Type B pancreatic cell (in vitro differentiated cells): ENCODE measurements at places on chromosomes 5 and 9.

GRCh38 chr5:13403351-13403750, 541.1 kb downstream of the DNAH5 start:
- no peak overlapping the region for H3K27ac ChIP-seq
- H3K27me3 ChIP-seq, result no peaks in the 10 kb centered on the region
- no peaks in the 10 kb centered on the region for H3K36me3 ChIP-seq
- no peak overlapping the region for H3K4me3 ChIP-seq

GRCh38 chr9:71891557-71892189, 19.3 kb downstream of the ABHD17B start:
- DNase-seq, result no peak
- H3K36me3 ChIP-seq, result peaks cover 10% of the 10 kb centered on the region
- no peaks in the 10 kb centered on the region for H3K27me3 ChIP-seq
- H3K4me3 ChIP-seq, result no peak overlapping the region

GRCh38 chr9:77170991-77171699, 6.2 kb upstream of the VPS13A start:
- peaks cover 8% of the 10 kb centered on the region for H3K27me3 ChIP-seq
- H3K27ac ChIP-seq, result no peak overlapping the region
- DNase-seq, result no peak
- no peaks in the 10 kb centered on the region for H3K36me3 ChIP-seq
- H3K4me3 ChIP-seq, result no peak overlapping the region

GRCh38 chr5:114948986-114949621, 220.6 kb downstream of the TRIM36 start:
- no peak overlapping the region for H3K4me3 ChIP-seq
- DNase-seq, result no peak
- no peaks in the 10 kb centered on the region for H3K4me1 ChIP-seq
- no peaks in the 10 kb centered on the region for H3K36me3 ChIP-seq

GRCh38 chr9:117413346-117414219, 1.3 kb downstream of the ASTN2 start:
- no peak for DNase-seq
- peak overlapping the region; percentile 90 for H3K4me3 ChIP-seq
- H3K36me3 ChIP-seq, result no peaks in the 10 kb centered on the region
- peak overlapping the region; percentile 44 for H3K27ac ChIP-seq
- peaks cover 51% of the 10 kb centered on the region for H3K27me3 ChIP-seq

DNA sequence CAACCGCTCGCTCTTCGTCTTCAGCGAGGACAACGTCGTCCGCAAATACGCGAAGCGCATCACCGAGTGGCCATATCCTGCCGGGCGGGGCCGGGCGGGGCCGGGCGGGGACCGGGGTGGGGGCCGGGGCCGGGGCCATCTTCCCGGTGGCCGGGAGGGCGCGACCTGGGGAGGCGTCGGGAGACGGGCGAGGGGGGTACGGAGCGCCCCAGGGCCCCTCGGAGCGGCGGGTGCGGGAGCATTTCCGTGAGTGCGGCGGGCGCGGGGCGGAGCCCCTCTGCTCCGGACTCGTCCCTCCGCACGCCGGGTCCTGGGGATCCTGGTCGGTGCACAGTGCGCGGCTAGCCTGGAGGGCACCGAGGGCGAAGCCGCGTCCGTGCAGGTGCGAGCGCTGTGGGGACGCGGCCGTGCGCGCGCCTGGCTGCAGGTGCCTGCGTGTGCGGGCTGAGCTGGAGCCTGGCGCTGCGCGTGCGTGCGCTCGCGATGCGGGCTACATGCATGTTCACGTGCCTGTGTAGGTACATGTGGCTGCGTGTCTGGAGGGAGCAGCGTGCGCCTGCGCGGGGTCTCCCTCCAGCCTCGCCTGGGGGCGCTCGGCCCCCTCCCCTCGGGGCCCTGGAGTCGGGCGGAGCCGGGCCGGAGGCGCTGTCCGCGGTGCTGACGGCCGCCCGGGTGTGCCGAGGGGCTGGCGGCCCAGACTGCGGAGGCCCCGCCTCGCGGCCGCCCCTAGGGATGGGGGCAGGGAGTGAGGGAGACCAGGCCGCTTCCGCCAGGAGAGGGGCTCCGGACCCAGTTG, 762 bp downstream of the CACNA1B start:
- no peaks in the 10 kb centered on the region for H3K36me3 ChIP-seq
- H3K4me3 ChIP-seq, result no peak overlapping the region
- H3K4me1 ChIP-seq, result no peaks in the 10 kb centered on the region
- H3K27ac ChIP-seq, result no peak overlapping the region
- H3K27me3 ChIP-seq, result peaks cover 42% of the 10 kb centered on the region
- peak; percentile 82 for DNase-seq

DNA sequence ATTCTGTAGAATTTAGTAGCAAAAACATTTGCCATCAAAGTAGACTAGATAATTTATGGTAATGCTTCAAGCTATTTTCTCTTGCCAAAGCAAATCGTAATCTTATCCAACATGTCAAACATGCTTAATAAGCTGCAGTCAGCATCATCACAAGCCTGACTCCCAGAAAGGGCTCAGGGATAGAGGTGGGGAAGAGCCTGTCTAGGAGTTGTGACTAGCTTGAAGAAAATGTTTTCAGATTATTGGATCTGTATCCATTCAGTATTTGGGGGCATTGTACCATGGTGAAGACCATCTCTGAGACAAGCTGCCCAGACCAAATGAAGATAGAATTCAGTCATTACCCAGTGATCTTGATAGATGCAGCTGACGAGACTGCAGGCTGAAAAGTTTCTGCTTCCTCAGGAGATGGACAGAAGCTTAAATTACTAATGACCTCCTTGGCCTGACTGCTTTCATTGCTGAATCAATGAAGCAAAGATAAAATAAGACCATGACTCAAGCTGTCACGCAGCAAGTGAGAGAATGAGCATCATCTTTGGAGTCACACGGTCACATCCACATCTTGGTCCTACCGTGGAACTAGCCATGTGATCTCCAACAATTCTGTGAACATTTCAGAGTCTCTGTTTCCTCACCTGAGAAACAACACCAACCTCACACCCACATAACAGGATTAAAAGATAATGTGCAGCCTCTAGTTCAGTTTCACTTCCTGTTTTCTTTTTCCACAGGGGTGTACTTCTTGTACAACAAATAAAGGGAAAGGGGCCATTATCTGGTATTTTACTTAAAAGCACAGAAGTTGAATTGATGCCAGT, 9.4 kb downstream of the ERAP2 start:
- H3K27ac ChIP-seq, result no peak overlapping the region
- peaks cover 8% of the 10 kb centered on the region for H3K4me1 ChIP-seq
- H3K36me3 ChIP-seq, result no peaks in the 10 kb centered on the region

- H3K27me3 ChIP-seq, result peaks cover 3% of the 10 kb centered on the region
- H3K27ac ChIP-seq, result no peak overlapping the region
- H3K4me1 ChIP-seq, result peaks cover 9% of the 10 kb centered on the region
- no peak for DNase-seq
- H3K4me3 ChIP-seq, result no peak overlapping the region
These were observed 151.8 kb downstream of the ENTREP1 start for GRCh38 chr9:69476797-69477196.

DNA sequence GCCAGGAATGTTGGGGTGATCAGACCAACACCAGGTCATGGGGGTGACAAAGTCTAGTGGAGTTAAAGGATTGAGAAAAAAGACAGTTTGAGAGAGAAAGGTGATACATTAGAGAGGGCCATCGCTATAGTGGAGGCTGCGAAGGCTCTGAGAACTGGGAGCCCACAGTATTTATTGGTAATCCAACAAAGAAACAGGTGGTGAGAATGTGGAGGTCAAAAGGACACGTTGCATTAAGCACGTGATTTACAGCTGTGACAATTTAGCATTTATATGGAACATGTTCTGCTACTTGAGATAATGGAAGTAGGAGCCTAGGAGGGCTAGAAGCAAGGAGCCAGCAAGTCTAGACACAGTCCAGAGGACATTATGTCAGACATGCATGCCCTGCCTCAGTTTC, 2086.5 kb upstream of the C9orf72 start:
- H3K36me3 ChIP-seq, result no peaks in the 10 kb centered on the region
- H3K4me3 ChIP-seq, result no peak overlapping the region
- no peaks in the 10 kb centered on the region for H3K4me1 ChIP-seq

- no peak overlapping the region for H3K4me3 ChIP-seq
- H3K27ac ChIP-seq, result no peak overlapping the region
- no peak for DNase-seq
- peaks cover 3% of the 10 kb centered on the region for H3K27me3 ChIP-seq
- no peaks in the 10 kb centered on the region for H3K36me3 ChIP-seq
These were observed 10.6 kb upstream of the NR3C1 start for GRCh38 chr5:143413958-143414669.

GRCh38 chr9:34218446-34218845, 39.6 kb downstream of the UBAP1 start:
- H3K27me3 ChIP-seq, result no peaks in the 10 kb centered on the region
- no peak for DNase-seq
- no peak overlapping the region for H3K27ac ChIP-seq
- H3K36me3 ChIP-seq, result peaks cover 20% of the 10 kb centered on the region
- H3K4me3 ChIP-seq, result no peak overlapping the region

DNA sequence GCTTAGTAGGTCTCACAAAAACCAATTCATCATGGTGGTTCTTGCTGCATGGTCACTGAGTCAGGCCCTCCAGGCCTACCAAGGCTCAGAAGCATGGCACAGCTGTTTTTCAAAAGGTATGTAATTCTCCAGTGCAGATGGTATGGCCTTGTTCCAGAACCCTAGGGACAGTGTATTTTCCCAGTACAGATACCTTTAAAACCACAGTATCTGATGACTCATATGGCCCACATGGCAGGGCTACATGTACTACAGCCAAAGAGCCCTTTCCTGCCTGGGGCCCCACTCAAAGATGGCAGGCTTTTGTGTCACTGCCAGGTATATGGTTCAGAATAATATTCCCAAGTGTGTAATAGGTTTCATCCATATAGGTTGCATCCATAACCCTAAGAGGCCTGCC, 16.5 kb downstream of the CSF2 start:
- H3K4me3 ChIP-seq, result no peak overlapping the region
- H3K27ac ChIP-seq, result no peak overlapping the region
- H3K27me3 ChIP-seq, result peaks cover 10% of the 10 kb centered on the region
- H3K4me1 ChIP-seq, result no peaks in the 10 kb centered on the region
- no peaks in the 10 kb centered on the region for H3K36me3 ChIP-seq

GRCh38 chr5:42387563-42387962, 35.7 kb upstream of the GHR start:
- DNase-seq, result no peak
- H3K4me3 ChIP-seq, result no peak overlapping the region
- H3K27ac ChIP-seq, result no peak overlapping the region
- H3K27me3 ChIP-seq, result no peaks in the 10 kb centered on the region

GRCh38 chr5:60507687-60508086, 192.3 kb downstream of the DEPDC1B start:
- H3K27ac ChIP-seq, result no peak overlapping the region
- H3K27me3 ChIP-seq, result no peaks in the 10 kb centered on the region
- DNase-seq, result no peak
- no peak overlapping the region for H3K4me3 ChIP-seq
- H3K36me3 ChIP-seq, result no peaks in the 10 kb centered on the region
- H3K4me1 ChIP-seq, result peaks cover 14% of the 10 kb centered on the region

DNA sequence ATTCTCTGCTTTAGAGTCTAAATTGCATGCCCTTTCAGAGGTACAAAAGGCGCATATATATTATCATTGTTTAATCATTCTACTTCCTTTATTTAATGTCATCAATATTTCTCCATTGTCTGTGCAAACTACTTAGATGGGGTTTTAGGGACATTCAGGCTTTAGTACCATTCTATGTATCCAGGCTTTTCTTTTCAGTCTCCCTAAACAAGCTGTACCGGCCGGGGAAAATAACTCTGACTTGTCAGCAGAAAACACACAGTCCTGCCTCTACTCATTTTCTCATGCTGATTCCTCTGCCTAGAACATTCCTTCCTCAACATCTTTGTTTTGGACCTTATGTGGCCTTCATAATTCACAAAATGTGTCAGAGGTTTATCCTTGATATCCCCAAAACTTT, 392.1 kb upstream of the DAB2 start:
- DNase-seq, result no peak
- no peaks in the 10 kb centered on the region for H3K27me3 ChIP-seq
- no peaks in the 10 kb centered on the region for H3K4me1 ChIP-seq
- H3K36me3 ChIP-seq, result no peaks in the 10 kb centered on the region
- H3K4me3 ChIP-seq, result no peak overlapping the region
- no peak overlapping the region for H3K27ac ChIP-seq

GRCh38 chr5:43232943-43233833, 41.2 kb downstream of the NIM1K start:
- peaks cover 3% of the 10 kb centered on the region for H3K27me3 ChIP-seq
- H3K27ac ChIP-seq, result no peak overlapping the region
- no peaks in the 10 kb centered on the region for H3K36me3 ChIP-seq
- H3K4me3 ChIP-seq, result no peak overlapping the region
- DNase-seq, result no peak

GRCh38 chr9:12817702-12818101, 42.9 kb downstream of the LURAP1L start:
- H3K4me1 ChIP-seq, result peaks cover 40% of the 10 kb centered on the region
- peaks cover 4% of the 10 kb centered on the region for H3K36me3 ChIP-seq
- peak overlapping the region; percentile 45 for H3K4me3 ChIP-seq
- no peak for DNase-seq
- peak overlapping the region; percentile 67 for H3K27ac ChIP-seq
- H3K27me3 ChIP-seq, result no peaks in the 10 kb centered on the region

GRCh38 chr5:120254385-120254784, 209.7 kb upstream of the PRR16 start:
- no peaks in the 10 kb centered on the region for H3K27me3 ChIP-seq
- no peak for DNase-seq
- H3K4me1 ChIP-seq, result peaks cover 4% of the 10 kb centered on the region

DNA sequence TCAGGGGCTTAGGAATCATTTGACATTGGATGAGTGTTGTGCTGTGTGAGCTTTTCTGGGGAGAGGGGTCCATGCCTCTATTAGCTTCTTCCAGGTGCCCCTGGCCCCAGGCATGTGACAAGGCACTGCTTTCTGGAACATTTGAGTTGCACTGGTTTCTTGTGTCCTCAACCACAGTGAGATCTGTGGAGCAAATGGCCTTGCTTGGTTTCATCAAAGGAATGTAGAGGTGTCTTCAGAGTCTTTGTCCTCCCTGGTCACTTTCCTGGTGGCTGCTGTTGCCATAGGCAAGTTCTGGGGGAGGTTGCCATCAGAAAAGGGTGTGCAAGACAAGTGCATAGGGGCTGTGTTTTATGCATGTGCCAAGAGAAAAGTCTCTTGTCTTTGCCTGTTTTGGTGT, 157.5 kb downstream of the MACROH2A1 start:
- H3K4me1 ChIP-seq, result peaks cover 50% of the 10 kb centered on the region
- no peak for DNase-seq
- no peaks in the 10 kb centered on the region for H3K36me3 ChIP-seq

DNA sequence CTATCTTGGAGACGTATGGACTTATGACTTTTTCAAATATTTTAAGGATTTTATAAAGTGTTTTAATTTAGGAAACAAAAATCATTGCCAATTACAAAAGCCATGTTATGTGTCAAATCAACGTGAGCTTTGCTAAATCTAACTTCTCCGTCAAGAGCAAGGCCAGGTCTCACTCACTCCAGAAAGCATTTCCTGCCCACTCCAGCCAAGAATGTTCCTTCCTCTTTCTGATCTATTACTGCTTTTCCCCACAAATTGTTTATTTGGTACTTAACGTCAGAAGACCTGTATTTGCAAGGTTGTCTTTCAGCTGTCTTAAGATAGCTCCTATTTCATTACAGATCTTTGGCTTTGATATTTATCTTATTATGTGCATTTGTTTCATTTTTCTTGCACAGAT, 193.5 kb upstream of the HAPLN1 start:
- H3K27ac ChIP-seq, result no peak overlapping the region
- no peaks in the 10 kb centered on the region for H3K4me1 ChIP-seq

- H3K27me3 ChIP-seq, result no peaks in the 10 kb centered on the region
- peak; percentile 3 for DNase-seq
- no peaks in the 10 kb centered on the region for H3K36me3 ChIP-seq
These were observed 13.5 kb downstream of the RGS3 start for GRCh38 chr9:113477058-113477457.

- no peaks in the 10 kb centered on the region for H3K36me3 ChIP-seq
- H3K27me3 ChIP-seq, result peaks cover under 1% of the 10 kb centered on the region
These were observed 91.1 kb upstream of the STARD4 start for GRCh38 chr5:111603446-111603827.
